Right atrium auricular region (tissue), 2 donors: ENCODE measurements at places on chromosomes 12 and 14.

DNA sequence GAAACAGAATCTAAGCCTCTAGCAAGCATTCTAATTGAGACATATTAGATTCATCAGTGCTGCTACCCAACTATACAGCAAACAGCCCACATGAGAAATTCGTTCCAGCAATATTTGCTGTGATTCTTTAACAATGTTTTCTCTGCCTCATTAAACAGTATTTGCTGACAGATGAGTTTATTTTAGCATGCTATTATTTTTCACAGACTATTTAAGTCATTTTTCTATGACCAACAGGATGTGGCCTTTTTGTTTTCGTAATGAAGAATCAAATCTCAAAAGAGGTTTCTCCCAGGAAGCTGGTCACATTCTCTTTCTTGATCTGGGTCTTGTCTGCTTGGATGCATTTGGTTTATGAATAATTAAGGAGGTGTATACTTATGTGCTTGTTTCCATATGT lies 23.2 kb upstream of the SERPINA12 start:
- no peak for DNase-seq

DNA sequence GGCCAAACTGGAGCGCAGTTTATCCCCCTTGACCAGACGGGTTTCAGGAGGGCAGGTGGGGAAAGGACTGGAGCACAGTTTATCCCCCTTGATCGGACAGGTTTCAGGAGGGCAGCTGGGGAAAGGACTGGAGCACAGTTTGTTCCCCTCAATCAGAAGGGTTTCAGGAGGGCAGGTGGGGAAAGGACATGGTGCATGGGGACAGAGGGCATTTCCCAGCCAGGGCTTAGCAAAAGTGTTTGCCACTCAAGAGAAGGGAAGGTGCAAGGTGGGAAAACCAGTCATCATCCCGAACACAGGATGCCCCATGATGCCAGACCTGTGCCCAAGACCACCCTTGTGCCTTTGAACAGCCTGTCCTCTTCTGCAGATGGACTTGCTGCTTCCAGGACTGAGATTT lies 54.7 kb downstream of the SPTB start:
- DNase-seq: no peak

DNA sequence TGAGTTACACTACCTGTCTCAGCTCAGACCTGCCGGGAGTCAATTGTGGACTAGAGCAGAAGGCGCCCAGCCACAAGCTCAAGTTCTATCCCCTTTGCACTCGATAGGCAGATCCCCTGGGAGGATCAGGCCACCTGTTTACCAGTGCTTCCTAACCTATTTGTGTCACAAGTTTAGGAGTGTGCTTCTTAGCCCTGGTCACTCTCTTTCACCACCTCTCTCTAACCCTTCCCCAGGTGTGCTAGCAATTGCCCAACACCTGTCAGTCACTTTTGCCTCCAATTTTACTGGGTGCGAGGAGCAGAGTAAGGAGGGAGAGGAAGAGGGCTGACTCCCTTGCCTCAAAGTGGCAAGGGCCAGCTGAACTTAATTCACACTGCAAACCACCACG lies 745 bp upstream of the NAA30 start:
- DNase-seq: no peak

- no peak for DNase-seq
These were observed 10.4 kb downstream of the KRT83 start for GRCh38 chr12:52310622-52311284.

- DNase-seq: peak; percentile 57
These were observed 12.9 kb upstream of the TUBA1A start for GRCh38 chr12:49201595-49202295.

DNA sequence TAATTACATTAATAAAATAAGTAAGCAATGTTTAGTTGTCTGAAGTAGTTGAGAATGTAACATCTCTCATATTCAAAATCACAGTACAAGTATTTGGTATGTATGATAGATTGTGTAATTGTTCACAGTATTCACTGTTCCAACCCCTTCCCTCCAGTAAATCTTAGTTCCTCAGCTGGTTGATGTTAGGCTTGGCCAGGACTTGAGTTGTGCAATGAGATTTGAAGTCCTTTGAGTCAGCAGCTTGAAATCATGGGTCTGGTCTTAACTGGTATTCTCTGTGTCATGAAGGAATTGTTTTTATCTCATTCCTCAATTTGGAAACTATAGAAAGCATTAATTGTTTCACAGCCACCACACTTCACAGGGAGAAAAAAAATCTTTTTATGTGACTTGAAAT lies 477.1 kb downstream of the FSCB start:
- no peak for DNase-seq

DNA sequence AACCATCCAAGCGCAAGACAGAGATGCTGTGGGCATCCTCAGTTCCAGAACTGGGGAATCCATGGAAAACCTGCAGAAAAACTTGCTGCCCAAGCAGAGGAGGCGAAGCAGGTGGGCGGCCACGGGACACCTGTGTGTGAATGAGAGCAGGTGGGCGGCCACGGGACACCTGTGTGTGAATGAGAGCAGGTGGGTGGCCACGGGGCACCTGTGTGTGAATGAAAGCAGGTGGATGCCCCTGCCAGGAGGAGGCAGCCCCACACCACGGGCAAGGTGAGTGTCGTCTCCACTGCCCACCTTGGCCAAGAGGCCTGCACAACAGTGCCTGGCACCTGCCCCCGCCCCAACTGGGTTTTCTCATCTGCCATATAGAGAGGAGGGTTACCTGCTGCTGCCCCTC lies 59.2 kb downstream of the GSC start:
- no peak for DNase-seq

DNA sequence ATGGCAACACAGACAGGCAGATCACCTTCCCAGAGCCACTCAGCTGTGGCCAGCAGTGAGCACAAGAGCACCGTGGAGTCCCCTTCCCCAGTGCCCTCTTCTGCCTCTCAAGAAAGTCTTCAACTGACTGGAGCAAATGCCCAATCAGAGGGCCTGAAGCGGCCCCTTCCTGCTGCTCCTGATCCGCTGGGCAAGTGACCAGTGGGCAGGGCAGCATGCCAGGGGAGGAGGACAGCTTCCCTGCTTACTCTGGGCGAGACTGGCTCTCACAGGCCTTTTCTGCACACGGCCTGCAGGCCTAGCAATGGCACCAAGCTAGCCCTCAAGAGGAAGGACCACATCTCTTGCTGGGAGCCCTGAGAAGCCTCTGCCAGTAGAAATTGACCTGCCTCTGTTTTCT lies 890 bp downstream of the KRT71 start:
- DNase-seq: no peak

DNA sequence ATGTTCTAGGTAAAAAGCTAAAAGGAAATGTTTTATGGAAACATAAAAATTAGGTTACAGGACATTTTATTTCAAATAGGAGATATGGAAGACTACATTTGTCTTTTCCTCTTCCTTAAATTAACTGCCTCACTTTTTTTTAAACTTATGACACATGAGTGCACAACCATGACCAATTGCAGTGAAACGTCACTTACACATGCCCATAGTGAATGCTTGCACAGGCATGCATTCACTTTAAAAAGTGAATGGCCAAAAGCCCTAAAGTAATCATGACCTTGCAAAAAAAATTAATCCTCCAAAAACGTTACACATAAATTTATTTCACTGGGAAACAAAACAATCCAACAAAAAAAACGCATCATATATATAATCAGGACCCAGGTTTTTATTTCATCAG lies 343.2 kb upstream of the TMTC1 start:
- DNase-seq: no peak

DNA sequence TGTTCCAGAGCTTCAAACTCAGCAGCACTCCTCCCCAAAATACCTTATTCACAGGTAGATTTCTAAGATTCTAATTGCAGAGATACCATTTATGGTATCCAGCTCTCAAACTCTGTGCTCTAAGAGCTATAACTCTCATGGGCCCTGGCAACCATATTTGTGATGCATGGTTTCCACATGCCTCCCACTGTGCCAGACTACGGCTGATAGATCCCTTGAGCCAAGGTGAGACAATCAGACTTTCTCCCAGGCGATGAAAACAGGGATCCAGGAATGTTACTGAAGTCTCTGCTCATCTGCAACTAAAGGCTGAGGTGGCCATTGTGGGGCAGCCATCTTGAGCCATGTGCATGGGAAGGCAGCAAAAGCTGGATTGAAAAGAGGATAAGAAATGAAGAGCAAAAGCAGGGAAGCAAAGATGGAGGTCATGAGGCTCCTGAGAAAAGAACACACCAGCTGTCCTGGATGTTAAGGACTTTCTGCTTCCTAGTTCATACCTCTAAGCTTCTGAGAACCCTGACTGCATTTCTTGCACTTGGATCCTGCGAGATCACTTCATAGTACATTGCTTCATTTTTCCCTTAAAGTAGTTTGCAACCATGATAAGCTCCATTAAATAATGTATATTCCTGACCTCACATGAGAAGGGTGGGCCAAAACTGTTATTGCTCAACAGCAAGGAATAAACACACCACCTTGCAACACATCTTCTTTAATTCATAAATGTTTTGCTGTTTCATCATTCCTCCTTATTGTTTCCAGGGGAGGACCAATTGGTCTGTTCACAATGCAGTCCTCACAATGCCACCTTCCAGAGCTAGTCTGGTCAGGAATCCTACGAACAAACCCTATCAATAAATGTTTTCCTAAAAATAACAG lies 5.4 kb downstream of the EGLN3 start:
- DNase-seq: no peak

GRCh38 chr14:99510556-99511139 lies 29.4 kb downstream of the CCNK start:
- DNase-seq: peak; percentile 54

GRCh38 chr14:76924371-76925096 lies 98.3 kb downstream of the LRRC74A start:
- no peak for DNase-seq

- no peak for DNase-seq
These were observed 440.4 kb upstream of the DCN start for GRCh38 chr12:91622981-91623380.

- DNase-seq: no peak
These were observed 1.2 kb downstream of the AMHR2 start for GRCh38 chr12:53424626-53425514.

GRCh38 chr12:104565606-104566243 lies 109.0 kb downstream of the CHST11 start:
- DNase-seq: no peak

- no peak for DNase-seq
These were observed 73.8 kb upstream of the PTPRR start for GRCh38 chr12:70994217-70994788.

DNA sequence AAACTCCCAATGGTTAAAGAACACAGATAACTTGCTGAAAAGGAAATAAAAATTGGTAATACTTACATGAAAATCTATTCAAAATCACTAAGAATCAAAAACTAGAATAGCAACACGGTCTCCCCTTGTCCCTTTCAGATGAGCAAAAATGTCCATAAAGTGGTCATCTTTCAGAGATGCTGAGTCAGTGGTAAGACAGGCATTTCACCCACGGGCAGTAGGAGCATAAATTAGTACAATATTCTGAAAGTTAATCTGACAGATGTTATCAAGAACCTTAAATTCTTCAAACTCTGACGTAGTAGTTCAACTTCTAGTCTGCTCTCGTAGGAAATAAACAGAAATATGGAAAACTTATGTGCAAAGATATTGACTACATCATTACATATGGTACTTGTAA lies 33.1 kb upstream of the GNPNAT1 start:
- DNase-seq: no peak

GRCh38 chr14:60275932-60276331 lies 26.9 kb downstream of the PPM1A start:
- DNase-seq: no peak

DNA sequence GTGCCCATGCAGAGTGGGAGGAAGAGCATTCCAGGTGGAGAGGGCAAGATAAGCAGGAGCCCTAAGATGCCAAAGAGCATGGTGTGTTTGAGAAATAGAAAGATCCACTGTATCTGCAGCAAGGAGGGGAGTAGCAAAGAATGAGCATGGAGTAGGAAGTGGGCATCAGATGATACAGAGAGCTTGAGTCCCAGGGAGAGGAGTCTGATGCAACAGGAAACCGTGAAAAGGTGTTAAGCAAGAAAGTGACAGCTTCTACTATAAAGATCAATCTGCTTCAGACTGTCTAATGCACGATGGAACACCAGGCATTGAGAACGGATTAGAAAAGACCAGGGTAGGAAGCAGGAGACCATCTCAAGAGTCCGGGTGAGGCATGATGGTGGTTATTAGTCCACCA lies 12.3 kb upstream of the GPRC5D start:
- DNase-seq: no peak

GRCh38 chr12:69987579-69988091 lies 162.6 kb downstream of the MYRFL start:
- DNase-seq: no peak

GRCh38 chr12:11158885-11159444 lies 12.0 kb upstream of the SMIM10L1 start:
- DNase-seq: no peak

DNA sequence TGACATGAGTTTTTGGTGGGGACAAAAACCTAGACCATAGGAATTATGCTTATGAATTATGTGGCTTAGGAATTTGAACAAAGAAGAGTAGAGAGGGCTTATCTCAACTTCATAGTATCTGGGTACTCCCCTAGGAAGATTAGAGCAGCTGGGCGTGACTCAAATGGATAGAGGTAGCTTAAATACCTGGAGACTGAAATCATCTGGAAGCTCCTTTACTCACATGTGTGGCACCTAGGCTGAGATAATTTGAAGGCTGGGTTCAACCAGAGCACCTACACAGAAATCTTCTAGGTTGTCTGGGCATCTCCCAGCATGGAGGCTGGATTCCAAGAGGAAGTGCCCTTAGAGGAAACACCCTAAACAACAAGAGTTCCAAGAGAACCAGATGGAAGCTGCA lies 393.9 kb downstream of the ADAMTS20 start:
- DNase-seq: no peak

DNA sequence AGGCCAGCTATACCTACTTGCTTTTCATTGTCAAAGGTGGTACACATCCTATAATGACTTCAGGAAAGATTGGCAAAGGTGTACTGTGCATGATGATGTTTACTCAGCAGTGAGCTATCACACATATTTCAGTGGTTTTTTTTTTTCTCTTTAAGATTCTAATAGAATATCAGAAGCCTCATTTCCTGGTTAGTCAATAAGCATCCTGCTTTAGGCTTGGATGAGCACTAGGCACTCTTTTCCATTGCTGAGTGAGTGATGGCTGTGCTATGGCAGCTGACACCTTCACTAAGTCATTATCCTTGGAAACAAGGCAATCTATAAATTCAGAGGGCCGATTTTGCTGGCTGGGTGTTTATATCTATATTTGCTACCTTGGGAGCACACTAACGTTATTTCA lies 161.1 kb upstream of the RASSF8 start:
- DNase-seq: no peak

DNA sequence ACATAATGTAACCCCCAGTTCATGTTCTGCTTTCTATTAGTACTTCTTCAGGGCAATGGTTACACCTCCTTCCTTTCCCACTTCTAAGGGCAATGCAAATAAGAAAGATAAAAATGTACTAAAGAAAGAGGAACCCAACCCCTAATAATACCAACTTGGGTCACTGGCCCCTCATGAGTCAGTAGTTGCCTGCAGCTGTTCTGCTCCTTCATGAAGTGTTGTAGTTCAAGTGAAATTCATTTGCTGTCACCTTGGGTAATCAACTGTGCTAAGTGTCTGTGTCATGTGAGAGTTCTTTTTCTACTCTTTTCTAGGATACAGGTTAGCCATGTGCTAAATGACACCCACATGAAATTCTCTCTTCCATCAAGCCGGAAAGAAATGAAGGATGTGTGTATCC lies 91.8 kb downstream of the PLXNC1 start:
- no peak for DNase-seq

GRCh38 chr12:120685522-120685921 lies 1.4 kb upstream of the MLEC start:
- no peak for DNase-seq
